ENCODE measurements at places on chromosomes 3 and 15. TPM values are rescaled to one million over a fixed set of nuclear protein-coding genes. Genes with fewer than 3 reads are reported as not detected.

DNA sequence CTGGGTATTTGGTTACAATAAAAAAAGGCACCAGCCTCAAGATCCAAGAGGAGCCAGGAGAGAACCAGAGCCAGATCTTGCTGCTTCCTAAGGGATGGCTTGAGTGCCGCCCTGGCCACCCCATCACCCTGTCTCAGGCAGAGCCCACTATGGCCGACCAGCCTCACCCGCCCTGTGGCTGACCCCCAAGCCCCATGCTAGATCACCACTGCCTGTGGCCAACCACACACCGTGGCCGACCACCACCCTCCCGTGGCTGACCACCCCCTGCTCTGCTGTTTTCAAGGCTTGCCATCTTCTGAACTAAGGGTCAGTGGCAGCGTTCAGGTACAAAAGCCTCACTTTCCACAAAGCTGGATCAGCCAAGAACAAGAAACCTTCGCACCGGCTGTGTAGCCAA lies 12.0 kb downstream of the CSPG5 start:
- no peak for DNase-seq
- H3K27ac ChIP-seq = no peak overlapping the region
- H3K4me3 ChIP-seq = no peak overlapping the region

DNA sequence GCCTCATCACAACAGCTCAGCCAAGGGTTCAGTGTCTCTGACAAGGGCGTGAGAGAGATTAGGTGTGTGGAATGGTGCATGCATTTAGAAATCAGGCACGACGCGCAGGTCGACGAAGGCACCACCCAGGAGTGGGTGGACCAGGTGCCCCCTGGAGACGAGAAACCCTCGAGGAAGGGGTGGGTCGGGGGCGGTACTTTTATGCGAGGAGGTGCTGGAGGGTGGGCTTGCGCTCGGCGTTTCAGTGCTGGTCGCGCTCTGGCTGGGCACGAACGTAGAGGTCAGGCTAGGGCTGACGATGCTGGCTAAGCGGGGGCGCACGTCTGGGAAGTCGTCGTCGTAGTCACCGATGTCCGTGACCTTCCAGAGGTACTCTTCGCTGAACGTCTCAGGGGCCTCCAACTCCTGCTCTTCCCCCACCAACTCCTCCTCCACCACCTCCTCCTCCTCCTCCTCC lies 393 bp downstream of the ERICH6 start:
- no peaks in the 10 kb centered on the region for H3K27me3 ChIP-seq
- H3K36me3 ChIP-seq = no peaks in the 10 kb centered on the region
- H3K4me3 ChIP-seq = peak overlapping the region; percentile 84
- DNase-seq = peak; percentile 39

DNA sequence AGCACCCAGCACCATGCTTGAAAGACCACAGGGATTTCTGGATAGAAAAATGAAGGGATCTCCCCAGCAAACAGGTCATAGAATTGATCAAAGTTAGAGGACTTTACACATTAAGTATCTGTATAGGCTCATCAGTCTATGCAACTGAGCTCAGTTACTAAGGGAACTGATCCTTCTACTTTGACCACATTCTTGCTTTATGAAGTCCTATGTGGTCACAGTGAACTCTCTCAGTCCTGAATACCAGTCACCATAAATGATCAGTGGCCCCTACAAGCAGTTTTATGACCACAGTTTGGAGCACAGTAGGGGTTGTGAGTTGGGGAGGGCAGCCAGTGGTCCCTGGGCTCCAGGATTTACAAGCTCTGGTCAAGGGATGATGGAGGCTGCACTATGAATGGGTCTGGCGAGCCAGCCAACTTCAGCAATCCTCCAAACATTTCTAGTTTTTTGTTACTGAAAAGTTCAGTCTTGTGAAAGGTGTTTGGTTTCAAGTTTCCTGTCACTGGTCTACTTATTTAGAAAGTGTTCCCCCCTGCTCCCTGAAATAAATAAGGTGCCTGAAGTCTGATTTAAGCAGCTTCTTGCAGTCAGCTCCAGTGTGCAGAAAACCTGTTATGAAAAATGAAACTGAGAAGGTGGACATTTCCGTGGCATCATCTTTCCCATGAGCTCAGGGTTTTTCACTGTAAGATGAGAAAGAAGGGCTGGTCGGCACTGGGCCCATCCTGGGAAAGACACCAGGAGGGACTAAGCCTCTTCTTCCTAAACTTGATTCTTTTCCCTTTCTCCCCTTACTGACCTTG lies 75.5 kb downstream of the DAPK2 start:
- peaks cover 31% of the 10 kb centered on the region for H3K4me1 ChIP-seq
- H3K36me3 ChIP-seq = no peaks in the 10 kb centered on the region
- H3K4me3 ChIP-seq = no peak overlapping the region
- peak overlapping the region; percentile 67 for H3K27ac ChIP-seq
- no peaks in the 10 kb centered on the region for H3K27me3 ChIP-seq
- peak; percentile 40 for DNase-seq

GRCh38 chr15:60118146-60118545 lies 114.0 kb downstream of the FOXB1 start:
- H3K27me3 ChIP-seq = no peaks in the 10 kb centered on the region
- no peak for DNase-seq
- no peaks in the 10 kb centered on the region for H3K4me1 ChIP-seq
- H3K27ac ChIP-seq = no peak overlapping the region

GRCh38 chr3:120275618-120276017 lies 9.4 kb downstream of the GPR156 start:
- no peaks in the 10 kb centered on the region for H3K4me1 ChIP-seq
- H3K4me3 ChIP-seq = no peak overlapping the region
- no peak overlapping the region for H3K27ac ChIP-seq
- H3K27me3 ChIP-seq = no peaks in the 10 kb centered on the region

RETNLB gene
- total RNA-seq = not detected
